LNCaP clone FGC (cell line): ENCODE measurements at places on chromosomes 7 and 10.
A peak's percentile ranks its signal among the peaks of the same experiment; 100 is the strongest.

GRCh38 chr10:19719284-19719683 lies 96.9 kb upstream of the PLXDC2 start:
- peak; percentile 6 for DNase-seq

GRCh38 chr7:46549892-46550639 lies 629.0 kb upstream of the IGFBP3 start:
- no peak for DNase-seq

GRCh38 chr7:42174391-42174912 lies 62.6 kb downstream of the GLI3 start:
- no peak for DNase-seq

GRCh38 chr10:49534670-49535381 lies 4.1 kb downstream of the ERCC6 start:
- DNase-seq, result no peak

GRCh38 chr7:94303695-94304094 lies 91.0 kb upstream of the COL1A2 start:
- no peak for DNase-seq

GRCh38 chr7:7613210-7613609 lies 27.3 kb upstream of the UMAD1 start:
- DNase-seq, result no peak

- no peak for DNase-seq
Measured at GRCh38 chr7:100880645-100881044, 5.7 kb downstream of the SRRT start.

DNA sequence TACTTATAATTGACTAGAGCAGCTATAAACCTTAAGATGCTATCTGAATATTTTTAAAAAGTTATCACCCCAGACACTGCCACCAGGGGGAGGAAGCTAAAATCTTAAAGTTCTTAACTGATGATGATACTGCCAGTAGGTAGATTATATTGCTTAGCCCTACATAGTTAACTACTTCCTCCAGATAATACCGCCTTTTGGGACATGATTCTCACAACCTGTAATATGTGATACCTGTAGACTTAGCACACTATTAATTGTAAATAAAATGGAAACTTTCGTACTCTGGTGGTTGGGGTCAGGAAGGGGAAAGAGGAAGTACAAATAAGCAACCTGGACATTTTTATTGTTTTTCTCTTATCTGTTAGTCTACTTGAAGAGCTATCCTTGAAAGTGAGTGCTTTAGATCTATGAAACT lies 268.9 kb downstream of the ADK start:
- peak; percentile 50 for DNase-seq

GRCh38 chr10:114045136-114046086 lies 1.7 kb downstream of the ADRB1 start:
- DNase-seq, result no peak

DNA sequence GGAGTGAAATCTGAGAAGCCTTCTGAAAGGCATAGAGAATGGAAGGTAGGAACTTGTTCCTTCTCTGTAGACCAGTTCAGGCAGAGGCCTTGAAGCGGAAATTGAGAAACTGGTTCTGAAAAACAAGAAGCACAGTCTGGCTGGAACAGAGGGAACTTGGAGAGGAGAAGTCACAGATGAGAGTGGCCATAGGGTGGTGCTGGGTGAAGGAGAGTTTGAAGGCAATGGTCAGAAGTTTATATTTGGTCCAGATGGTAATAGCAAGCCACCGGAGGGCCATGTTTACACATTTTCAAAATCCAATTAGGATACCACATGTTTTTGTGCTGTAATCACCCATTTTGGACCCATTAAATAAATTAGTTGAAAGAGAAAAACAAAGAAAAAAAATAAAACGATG lies 692.5 kb downstream of the INHBA start:
- no peak for DNase-seq

GRCh38 chr7:106339513-106340246 lies 54.9 kb upstream of the NAMPT start:
- no peak for DNase-seq

- no peak for DNase-seq
Measured at GRCh38 chr7:584122-584465, 64.4 kb upstream of the PDGFA start.

DNA sequence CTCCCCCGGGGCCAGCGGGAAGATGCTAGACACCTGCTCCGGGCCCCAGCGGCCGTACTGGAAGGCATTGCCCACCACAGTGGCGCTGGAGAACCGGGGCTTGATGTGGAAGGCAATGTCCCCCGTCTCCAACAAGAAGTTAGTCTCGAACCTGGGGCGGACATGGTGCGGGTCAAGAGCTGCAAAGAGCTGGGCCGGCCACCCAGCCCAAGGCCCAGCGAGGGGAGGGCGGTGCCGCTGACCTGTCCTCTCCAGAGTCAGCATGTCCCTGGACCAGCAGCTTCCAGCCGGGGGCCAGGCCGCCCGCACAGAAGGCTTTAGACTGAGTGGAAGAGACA lies 551 bp downstream of the GRIFIN start:
- no peak for DNase-seq

- no peak for DNase-seq
Measured at GRCh38 chr10:127905848-127906261, 1.0 kb upstream of the PTPRE start.

- DNase-seq, result no peak
Measured at GRCh38 chr10:119867317-119867716, 5.3 kb downstream of the MCMBP start.

DNA sequence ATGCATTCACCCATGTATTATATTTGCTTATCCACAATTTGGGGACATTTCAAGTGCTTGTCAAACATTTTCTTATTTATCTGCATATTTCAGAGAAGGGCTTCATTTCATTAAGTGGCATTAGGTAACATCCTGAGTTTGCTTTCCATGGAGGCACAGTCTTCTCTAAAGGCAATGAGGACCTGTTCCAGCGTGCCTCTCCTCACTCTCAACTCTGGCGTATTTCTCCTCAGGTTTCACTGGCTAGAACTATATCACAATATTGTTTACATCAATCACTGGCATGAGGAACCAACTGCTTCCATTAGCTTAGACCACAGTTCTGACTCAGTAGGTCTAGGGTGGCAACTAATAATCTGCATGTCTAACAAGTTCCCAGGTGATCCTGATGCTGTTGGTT lies 177.2 kb downstream of the TAX1BP1 start:
- DNase-seq, result no peak

DNA sequence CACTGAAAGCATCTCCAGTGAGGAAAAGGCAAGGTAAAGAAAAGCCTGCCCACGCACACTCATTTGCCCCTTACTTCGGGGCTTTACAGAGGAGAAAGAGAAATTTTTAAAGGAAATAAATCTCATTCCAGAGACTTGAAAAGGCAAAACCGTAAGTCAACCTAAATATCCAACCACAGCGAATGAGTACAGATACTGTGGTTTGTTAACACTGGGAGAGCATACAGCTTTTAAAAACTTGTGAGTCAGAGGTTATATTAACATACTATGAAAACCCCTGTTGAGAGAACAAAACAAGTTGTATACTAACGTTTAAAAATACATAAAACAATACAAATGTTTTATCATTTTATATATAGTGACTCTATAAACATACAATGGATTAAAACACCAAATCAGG lies 28.6 kb upstream of the ST7 start:
- DNase-seq, result no peak

DNA sequence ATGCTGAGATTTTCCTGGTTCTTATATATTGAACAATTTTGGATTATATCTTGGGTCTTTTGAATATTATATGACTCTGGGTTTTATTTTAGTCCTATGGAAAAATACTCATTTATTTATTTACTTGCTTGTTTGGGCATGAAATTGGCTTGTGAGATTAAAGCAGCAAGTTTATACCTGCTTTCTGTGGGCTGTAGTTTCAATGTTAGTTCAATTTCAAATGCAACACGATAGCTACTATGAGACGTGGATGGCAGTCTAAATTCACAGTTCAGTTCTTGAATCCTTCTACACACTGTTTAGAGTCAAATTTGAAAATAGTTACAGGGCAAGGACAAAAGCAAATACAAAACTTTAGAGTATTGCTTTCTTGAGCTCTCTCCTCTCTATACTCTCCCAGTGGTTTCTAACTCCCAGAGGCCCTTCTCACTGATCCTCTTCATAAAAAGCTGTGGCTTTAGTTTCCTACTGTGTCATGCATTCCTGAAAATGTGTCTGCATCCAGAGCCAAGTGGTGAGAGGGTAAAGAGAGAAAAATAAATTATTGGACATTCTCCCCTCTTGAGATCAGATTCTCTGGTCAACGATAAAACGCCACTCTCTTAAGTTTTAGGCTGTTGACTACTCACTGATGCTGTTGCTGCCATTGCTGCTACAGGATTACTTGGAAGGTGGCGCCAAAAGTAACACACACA lies 34.4 kb downstream of the POLR1F start:
- DNase-seq, result no peak

DNA sequence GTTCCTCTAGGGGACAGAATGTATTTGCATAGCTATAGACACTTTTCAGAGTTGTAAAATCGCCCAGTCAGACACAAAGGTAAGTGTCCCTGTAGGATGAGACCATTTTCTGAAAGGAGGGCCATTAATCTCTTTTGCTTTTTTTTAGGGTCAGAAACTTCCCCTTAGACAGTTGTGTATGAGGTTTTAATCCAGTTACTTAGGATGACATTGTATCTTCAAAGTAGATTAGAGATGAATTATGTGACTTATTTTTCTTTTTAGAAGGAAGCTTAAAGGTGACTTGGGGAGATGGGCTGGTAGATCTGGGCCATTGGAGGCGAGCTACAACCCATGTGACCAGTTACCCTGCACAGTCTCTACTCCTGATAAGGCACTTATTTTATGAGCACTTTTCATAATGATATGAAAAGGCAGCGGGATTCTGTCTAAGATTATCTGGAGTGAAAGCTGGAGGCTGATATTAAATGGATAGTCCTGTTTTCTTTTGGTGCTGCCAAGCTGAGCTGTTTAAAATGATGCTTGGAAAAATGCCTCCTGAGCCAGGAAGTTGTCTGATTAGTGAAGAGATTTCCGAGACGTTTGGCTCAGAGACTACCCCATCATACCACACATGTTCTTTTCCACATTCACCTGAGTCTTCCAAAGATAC lies 264.3 kb downstream of the AUTS2 start:
- DNase-seq, result no peak

GRCh38 chr7:116075351-116076145 lies 45.0 kb upstream of the TFEC start:
- no peak for DNase-seq

GRCh38 chr10:133357285-133358161 lies at the start of gene FUOM:
Gene FUOM (minus strand): TSS chr10:133358019. CDS start chr10:133358007, 12 bp downstream.
- no peak for DNase-seq

DNA sequence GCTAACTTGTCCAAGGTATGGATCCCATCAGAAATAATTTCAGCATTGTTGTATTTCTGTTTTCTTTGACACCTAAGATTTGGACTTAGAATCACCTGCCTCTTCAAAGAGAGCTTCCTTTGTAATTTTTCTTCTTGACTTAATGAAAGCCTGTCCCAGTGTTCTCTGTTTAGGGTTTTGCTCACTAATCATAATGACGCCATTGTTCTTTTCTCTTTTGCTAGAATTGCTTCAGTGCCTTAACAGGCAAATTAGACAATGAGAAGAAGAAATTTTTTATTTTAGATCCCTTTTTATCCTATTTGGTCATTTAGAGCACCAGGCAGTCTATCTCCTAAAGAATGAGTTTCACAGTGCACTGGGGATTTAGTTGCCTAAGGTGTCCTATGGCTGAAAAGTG lies 128.5 kb downstream of the SND1 start:
- no peak for DNase-seq

DNA sequence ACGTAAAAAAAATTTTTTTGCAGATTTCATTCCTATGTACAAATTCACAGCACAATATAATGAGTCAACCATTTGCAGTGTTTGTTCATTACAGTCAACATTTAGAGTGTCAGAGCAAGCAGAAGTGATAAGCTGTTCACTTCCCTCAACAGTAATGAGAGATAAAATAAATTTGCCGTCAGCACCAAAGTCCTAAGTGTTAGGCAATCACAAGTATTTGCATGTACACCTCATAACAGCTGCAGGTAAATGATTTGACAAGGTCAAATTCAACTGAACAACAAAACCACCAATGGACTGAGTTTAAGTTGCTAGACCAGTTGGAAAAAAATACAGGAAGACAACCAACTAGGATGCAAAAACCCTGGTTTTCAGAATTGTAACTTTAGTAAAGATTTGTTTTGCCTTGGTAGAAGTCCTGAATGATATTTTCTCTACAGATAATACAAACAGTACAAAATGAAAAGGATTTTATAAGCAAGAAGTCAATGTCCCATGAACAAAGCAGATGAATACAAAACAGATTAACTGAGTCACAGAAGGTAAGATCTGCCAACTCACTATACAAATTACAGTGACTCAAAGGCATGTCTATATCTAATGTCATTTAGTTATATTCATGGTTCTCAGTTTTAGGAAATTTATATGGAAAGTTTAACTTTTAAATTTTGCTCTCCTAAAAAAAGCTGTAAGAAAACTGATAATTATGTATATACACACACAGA lies 10.4 kb downstream of the RAPGEF5 start:
- DNase-seq, result no peak

- DNase-seq, result no peak
Measured at GRCh38 chr10:20334559-20334958, 518.3 kb downstream of the PLXDC2 start.

DNA sequence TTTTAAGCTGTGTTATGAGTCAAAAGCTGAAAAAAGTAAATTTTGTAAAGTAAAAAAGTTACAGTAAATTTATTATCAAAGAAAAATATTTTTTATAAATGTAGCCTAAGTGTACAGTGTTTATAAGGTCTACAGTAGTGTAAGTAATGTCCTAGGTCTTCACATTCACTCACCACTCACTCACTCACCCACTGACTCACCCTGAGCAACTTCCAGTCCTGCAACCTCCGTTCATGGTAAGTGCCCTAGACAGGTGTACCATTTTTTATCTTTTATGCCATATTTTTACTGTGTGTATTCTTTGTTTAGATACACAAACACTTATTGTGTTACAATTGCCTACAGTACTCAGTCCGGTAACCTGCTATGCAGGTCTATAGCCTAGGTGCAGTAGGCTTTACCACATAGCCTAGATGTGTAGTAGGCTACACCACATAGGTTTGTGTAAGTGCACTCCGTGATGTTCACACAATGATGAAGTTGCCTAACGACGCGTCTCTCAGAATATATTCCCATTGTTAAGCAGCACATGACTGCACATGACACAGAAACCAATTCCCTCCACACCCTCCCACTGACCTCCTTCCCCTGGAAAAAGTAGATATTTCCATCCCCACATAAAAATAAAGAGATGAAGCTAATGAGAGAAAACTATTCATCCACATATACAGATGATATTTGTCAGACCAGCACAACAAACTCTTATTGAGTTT lies 44.8 kb upstream of the FGL2 start:
- DNase-seq, result no peak

DNA sequence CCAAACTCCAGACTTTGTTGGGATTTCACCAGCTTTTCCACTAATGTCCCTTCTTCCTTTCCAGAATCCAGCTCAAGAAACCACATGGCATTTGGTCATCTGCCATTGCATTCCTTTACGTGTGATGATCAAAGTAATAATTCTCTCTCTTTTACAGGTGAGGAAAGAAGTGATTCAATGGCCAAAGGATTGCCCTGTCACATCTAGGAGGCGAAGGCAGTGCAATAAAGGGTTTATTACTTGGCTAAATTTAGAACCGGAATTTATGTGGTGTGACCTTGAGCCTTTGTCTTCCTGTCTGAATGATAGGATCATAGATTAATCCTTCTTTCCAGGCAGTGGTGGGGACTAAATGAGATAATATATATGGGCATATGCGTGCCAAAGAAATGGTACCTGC lies 58.3 kb upstream of the COBL start:
- no peak for DNase-seq

- DNase-seq, result no peak
Measured at GRCh38 chr10:9419757-9420156, 1365.3 kb downstream of the GATA3 start.

GRCh38 chr10:121411004-121411403 lies 187.2 kb downstream of the FGFR2 start:
- DNase-seq, result no peak
